CD4-positive, alpha-beta T cell treated with Interleukin-2 at 100 ng/mL for 4 hours (primary cell): ENCODE measurements at places on chromosomes 7 and 10.

- DNase-seq, result no peak
Measured at GRCh38 chr10:117616179-117616578, 73.6 kb downstream of the EMX2 start.

DNA sequence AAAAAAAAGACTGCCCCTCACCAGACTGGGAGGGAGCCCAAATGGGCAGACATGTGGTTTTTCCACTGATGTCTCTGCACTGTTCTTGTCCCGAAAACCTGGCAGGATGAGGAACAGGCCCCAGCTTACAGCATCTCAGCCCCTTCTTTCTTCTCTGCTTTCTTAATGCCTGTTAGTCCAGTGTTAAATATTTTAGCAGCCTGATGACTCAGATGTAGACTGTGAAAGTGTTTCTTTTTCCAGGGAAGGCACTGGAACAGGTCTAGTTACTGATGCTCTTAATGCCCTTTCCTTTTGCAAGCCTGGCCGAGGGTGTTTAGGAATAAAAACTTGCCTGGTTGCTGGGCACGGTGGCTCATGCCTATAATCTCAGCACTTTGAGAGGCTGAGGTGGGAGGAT lies 107.7 kb downstream of the TACC2 start:
- DNase-seq, result no peak

GRCh38 chr10:78465431-78465830 lies 431.8 kb downstream of the RPS24 start:
- no peak for DNase-seq

- no peak for DNase-seq
Measured at GRCh38 chr10:122020226-122020625, 31.3 kb downstream of the TACC2 start.

DNA sequence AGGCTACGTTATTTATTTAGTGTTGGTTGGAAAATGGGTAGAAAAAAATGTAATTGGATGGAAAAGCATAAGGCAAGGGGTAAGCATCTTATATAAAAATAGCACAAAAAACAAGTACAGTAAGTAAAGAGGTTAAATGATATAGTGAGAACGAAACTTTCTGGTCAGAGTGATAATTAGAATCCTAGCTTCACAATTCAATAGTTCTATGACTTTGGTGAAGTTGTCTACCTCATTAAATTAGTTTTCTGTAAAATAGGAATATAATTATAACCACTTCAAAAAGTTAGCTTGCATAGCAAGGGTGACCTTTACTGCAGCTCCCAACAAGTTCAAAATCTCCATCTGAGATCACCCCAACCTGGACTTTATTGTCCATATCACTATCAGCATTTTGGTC lies 30.8 kb upstream of the TAS2R16 start:
- no peak for DNase-seq

- no peak for DNase-seq
Measured at GRCh38 chr7:131602994-131603372, 46.6 kb upstream of the PODXL start.

DNA sequence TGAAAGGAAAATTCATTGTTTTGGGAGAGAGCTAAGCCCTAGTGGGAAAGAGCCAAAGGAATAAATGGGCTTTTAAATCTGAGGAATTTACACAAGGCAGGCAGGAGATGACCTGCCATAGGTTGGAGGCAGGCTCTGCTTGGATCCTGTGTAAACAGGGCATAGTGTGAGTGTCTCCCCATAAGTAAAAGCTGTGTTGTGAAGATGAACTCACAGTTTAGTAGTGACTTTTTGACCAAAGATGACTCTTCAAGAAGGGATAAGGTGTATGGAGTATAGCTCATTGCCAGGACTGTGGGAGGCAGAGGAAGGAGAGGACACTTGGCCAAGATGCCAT lies 63.2 kb downstream of the KAT6B start:
- no peak for DNase-seq

- no peak for DNase-seq
Measured at GRCh38 chr7:142800699-142801260, 30.0 kb downstream of the PRSS2 start.

DNA sequence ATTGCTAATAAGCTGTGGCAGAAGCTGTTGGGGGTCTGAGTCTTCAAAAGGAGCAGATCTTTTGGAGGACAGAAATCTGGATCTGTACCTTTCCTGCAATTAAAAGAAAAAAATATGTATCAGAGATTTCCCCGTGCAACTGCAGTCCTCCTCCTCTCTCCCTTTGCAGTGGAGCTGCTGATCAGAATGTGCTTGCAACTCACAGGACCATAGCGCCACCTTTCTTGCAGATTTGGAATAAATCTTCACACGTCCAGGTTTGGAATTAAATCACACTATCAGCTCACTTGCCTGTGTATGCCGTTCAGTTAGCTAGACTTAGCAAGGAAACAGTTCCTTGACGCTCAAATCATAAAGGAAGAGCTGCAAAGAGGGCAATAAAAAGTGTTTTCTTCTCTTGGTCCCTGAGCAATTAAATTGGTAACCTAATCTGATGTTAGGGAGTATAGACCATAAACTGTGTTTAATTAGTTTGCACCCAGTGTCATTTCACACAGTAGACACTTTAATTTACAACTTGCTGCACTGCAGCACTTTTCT lies 77.4 kb downstream of the PON1 start:
- DNase-seq, result peak; percentile 5

- DNase-seq, result no peak
Measured at GRCh38 chr10:102175415-102175814, 23.2 kb downstream of the NOLC1 start.

GRCh38 chr10:69335063-69335587 lies 56.8 kb downstream of the HK1 start:
- no peak for DNase-seq

- DNase-seq, result peak; percentile 41
Measured at GRCh38 chr7:18648849-18649758, 153.6 kb downstream of the HDAC9 start.

- DNase-seq, result no peak
Measured at GRCh38 chr7:106844279-106844997, 20.6 kb upstream of the PIK3CG start.

GRCh38 chr10:132562177-132562915 lies 24.8 kb downstream of the INPP5A start:
- DNase-seq, result no peak

DNA sequence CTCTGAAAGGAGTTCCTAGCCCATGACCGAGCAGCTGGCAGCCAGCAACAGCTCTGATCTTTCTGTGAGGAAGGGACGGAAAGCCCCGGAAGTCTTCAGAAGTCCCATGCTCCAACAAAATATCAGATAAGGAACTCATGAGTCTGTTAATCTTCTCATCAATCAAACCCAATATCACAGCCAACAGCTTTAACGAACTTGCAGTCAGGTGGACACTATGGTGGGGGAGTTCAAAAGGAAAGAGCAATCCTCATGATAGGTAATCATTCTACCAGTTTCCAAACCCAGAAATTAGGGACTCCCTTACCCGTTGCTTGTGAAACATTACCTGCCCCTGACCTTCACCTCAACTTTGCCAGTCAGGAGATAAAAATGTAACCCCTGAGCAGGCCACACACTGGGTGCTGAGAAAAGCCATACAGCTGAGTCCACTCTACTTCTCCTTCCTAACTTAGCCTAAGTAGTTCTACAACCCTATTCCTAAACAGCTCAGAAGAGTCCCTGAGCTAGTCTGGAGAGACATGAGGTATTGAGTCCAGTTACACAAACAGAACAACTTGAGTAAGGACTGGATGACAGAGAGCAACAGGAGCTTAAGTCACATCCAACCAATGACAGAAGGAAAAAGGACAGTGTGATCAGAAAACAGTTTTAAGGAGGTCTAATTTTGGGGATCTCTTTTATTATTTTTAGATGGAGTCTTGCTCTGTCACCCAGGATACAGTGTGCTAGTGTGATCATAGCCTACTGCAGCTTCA lies 2.2 kb downstream of the NDST2 start:
- no peak for DNase-seq

GRCh38 chr7:132192809-132193208 lies 383.5 kb downstream of the PLXNA4 start:
- DNase-seq, result no peak

GRCh38 chr10:103789771-103790201 lies 65.6 kb downstream of the SH3PXD2A start:
- DNase-seq, result no peak

- DNase-seq, result no peak
Measured at GRCh38 chr10:70188768-70189167, 18.5 kb upstream of the SAR1A start.

GRCh38 chr7:23693224-23693623 lies 13.2 kb downstream of the FAM221A start:
- no peak for DNase-seq

DNA sequence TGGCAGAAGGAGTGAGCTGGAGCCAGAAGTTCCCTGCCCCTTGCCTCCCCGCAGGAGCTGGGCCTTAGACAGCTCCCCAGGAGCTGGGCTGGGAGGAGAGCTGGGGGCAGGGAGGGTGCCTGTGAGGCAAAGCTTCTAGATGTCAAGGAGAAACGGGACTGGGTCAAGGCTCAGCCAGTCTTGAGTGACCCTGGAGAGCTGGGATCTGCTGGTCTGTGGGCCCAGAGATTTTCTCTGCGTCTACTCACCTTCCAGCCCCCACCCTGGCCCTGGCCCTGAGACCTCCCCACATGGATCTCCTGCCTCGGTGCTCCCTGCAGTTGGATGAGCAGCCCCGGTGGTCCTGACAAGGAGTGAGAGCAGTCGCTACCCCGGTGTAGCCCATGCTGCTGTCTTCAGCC lies 20.3 kb upstream of the SHH start:
- no peak for DNase-seq

DNA sequence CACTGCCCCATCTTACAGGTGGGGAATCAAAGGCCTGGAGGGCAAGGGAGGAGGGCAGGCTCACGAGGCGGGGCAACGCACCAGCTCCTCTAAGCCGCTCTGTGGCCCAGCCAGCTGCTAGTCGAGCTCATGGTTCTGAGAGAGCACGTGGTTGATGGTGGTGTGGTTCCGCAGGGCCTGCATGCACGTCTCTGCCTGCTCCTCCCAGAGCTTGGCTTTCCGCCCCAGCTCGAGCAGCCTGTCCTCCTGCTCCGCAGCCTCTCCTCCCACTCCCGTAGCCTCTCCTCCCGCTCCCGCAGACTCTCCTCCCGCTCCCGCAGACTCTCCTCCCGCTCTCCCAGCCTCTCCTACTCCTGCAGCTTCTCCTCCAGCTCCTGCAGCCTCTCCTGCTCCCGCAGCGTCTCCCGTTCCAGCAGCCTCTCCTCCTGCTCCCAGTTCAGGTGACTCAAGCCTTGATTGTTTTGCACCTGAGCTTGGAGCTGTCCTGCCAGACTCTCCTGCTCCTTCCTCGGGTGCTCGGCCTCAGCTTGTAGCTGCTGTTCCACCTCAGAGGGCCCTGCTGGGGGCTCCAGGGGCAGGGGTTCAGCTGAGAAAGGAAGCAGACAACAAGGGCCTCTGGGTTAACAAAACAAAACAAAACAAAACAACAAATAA lies 19.1 kb upstream of the MTPAP start:
- no peak for DNase-seq

DNA sequence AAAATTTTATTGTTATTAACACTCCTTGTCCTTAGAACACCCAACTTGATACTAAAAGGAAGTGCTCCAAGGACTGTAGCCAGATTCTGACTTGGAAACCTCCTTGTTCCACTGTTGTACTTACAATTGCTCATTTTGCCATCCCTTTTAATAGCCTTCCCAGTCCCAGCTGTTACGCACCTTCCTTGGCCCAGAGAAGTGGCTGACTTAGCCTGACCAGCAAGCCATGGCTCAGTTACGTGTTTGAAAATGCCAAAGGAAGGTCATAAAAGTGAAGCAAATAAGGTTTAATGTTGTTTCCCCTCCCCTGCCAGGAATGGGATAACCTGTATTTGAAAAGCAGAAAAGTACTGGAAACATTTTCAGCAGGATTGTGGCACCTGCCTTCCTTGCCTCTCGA lies 3.7 kb upstream of the ANKRD1 start:
- no peak for DNase-seq

DNA sequence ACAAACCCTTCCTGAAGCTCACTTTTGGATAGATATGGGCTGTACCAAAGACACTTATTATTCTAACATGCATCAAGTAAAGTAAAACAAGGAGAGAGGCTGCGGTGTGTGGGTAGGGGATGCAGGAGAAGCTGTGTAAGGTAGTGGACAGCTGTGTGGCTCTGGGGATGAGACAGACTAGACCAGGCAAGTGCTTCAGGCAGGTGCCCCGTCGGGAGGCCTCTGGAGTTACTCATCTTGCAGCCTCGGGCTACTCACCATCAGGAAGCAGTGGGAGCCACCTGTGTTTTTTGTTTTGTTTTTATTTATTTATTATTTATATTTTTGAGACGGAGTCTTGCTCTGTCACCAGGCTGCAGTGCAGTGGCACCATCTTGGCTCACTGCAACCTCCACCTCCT lies 49.3 kb upstream of the NCAPG2 start:
- no peak for DNase-seq

GRCh38 chr7:148238761-148239325 lies 351.7 kb upstream of the C7orf33 start:
- no peak for DNase-seq

- DNase-seq, result no peak
Measured at GRCh38 chr7:16318989-16319915, 102.1 kb downstream of the CRPPA start.

GRCh38 chr7:14606101-14606500 lies 296.4 kb downstream of the DGKB start:
- DNase-seq, result no peak

DNA sequence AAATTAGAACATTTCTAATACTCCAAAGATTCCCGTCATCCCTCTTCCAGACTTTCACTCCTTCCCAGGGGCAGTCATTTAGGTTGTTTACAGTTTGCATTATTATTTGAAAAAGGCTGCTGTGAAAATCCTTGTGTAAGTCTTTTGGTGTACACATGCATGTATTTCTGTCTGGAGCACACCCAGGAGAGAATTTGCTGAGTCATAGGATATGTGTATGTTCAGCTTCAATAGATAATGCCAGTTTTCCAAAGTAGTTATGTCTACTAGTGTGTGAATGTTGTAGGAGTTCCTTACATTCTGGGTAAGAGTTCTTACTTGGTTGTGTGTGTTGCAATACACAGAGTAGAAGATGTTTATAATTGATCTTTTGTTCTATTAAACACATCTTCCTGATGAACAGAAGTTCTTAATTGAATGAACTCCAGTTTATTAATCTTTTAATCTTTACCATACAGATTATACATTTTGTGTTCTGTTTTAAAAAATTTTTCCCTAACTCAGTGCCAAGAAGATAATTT lies 25.3 kb downstream of the CROT start:
- DNase-seq, result no peak

GRCh38 chr7:155163696-155164095 lies 93.6 kb downstream of the HTR5A start:
- no peak for DNase-seq

DNA sequence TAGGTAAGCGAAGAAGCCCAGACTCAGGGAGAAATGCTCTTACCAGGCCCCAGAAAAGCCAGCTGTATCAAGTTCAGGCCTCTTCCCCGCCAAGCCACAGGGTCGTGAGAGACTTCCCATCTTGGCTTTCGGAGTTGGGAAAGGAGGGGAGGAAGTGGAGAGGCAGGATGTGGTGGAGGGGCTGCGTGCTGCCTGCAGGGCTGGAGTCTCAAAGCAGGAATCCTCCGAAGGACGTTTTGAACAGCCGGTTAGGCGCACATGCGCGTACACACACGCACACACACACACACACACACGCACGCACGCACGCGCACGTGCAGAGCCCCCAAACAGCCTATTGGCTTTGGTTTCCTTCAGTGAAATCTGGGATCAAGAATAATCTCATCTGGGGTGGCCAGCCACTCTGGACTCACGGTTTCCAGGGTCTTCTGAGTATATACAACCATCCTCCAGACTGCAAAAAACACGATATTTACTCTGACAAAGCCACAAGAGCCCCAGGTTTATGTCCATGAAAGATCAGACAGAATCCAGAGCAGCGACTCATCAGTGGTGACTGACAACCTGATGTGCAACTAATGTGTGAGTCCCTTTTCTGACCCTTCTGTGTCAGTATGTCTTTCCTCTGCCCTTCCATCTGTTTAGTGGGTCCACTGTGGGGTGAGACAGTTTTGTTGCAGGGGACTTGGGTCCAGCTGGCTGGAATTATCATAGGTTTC lies 115.0 kb upstream of the ZNF438 start:
- no peak for DNase-seq
